ENCODE measurements at places on chromosomes 5 and 9.

DNA sequence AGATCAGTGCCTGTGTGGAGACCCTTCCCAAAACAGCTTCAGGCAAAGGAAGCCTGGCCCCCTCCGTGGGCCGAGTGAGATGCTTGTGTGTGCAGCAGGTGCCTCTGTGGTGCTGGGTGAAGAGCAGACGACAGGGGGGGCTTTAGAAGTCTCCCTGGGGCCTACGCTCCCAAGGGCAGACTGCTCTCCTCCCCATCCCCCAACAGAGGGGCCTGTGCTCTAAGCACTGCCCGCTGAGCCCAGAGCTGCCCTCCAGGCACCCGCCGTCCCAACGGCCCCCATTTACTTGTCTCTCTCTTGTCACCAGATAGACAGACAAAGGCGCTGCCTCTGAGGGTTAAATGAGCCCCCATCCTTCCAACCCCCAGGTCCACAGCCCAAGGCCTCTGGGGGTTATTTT, 2.7 kb upstream of the LHX3 start:
- DNase-seq: no peak

GRCh38 chr9:86168256-86168655, 68.9 kb upstream of the GOLM1 start:
- no peak for DNase-seq

- no peak for DNase-seq
Measured at GRCh38 chr9:135955934-135956801, 5.0 kb downstream of the UBAC1 start.

- no peak for DNase-seq
Measured at GRCh38 chr5:158647264-158647663, 452.5 kb downstream of the EBF1 start.

DNA sequence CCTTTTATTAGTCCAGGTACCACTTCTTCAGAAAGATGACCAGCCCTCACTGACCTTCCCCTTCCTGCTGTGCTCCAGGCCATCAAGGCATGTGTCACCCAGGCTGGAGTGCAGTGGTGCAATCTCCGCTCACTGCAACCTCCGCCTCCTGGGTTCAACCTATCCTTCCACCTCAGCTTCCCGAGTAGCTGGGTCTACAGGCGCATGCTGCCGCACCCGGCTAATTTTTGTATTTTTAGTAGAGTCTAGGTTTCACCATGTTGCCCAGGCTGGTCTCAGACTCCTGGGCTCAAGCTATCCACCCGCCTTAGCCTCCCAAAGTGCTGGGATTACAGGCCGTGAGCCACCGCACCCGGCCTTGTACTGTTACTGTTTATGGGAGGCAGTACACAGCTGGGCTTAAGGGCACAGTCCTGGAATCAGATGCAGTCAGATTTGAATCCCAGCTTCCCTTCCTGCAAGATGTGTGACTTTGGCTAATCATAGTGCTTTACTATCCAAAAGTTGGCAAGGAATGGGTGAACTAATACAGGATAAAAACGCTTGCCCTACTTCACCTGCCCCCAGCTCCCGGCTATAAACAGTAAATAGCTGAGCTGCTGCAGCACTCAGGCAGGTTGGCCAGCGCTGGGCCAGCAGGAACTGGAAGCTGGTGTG, 483 bp upstream of the EIF4EBP3 start:
- no peak for DNase-seq

GRCh38 chr9:134230092-134230941, 66.0 kb upstream of the RNU6ATAC start:
- no peak for DNase-seq

DNA sequence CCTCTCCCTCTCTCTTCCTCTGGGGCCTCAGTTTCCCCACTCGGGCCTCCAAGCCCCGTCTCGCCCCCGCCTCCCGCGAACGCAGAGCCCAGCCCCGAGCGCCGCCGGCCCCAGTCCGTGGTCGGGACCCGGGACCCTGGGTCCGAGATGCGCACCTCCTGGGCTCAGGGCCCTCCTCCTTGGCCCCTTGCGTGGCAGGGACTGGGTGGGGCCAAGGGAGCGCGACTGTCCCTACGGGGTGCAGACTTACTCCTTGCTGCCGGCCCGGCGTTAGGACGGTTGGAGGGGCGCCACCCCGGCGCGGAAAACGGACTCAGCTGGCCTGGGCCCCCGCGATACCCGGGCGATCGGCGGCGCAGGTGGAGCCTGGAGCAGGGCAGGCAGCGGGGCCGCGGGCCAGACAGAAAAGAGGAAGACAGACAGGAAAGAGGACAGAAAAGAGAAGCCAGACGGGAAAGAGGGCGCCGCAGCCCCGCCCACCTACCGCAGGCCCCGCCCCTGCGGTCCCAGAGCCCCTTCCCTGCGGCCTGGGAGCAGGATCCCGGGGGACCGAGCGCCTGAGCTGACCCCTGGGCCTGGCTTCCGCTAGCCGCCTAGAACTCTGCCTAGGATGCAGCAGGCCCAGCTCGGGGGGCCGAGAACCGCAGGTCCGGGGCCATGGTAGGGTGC, at the start of gene GBGT1:
Gene GBGT1, minus strand, starts transcription at position 411 of the 669 bp plus-strand sequence. CDS start 1,502 bp downstream, outside the sequence.
- DNase-seq: no peak

DNA sequence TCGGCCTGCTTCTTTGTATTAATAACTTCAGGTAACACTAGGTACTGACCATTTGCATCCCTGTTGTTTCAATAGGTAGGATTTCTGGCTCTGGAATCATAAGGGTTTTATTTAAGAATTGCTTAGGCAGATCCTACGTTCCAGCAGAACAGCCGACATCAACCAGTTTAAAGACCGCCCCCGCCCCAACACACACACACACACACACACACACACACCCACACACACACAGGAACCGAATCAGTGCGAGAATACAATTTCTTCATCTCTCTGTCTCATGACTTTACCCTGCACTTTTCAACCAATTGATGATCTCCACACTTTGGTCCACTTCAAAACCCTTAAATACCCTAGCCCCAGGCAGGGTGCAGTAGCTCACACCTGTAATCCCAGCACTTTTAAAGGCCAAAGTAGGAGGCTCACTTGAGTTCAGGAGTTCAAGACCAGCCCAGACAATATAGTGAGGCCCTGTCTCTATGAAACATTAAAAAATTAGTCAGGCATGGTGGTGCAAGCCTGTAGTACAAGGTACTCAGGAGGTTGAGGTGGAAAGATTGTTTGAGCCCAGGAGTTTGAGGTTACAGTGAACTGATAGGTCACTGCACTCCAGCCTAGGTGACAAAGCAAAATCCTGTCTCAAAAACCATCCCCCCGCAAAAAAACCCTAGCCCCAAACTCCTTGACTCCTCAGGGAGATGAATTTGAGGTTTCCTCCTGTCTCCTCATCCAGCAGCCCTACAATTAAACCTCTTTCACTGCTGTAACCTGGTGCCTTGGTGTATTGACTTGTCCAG, 2.7 kb upstream of the MTMR12 start:
- no peak for DNase-seq

DNA sequence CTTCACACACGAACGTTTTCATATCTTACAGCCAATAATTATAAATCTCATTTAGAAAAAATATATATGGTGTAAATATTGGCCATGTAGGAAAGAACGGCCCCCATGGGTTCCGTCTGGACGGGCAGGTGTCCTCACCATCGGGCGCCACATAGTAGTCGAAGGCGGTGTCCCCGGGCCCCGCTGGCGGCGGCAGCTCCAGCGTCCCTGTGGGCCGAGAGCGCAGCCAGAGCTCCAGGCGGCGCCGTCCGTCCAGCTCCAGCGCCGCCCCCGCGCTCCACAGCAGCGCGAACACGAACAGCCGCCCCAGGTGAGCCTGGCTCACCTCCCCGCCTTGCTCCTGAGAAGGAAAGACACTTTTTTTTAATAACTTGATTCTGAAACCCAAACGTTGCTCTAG, 134.6 kb downstream of the DNAH5 start:
- no peak for DNase-seq

DNA sequence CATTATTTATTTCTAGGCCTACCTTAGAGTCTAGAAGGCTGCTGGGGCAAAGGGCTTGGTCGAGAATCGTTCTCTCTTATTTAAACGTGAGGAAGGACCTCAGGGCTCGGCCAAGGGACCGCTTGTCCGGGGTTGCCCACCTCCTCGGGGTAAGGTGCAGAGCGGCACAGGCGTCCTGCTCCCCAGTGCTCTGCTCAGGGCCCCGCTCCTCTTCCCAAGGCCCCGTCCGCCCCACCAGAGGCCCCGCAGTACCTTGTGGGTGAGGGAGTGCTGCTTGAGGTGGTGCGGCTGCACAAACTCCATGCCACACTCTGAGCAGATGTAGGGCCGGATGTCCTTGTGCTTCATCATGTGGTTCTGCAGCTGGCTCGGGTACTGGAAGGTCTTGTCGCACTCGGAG, 47.3 kb downstream of the ZNF366 start:
- DNase-seq: no peak
